Germinal center (tissue), 1 donor: ENCODE measurements at places on chromosomes 3 and 15.

- DNase-seq, result peak; percentile 55
These were observed 40.0 kb upstream of the TRH start for GRCh38 chr3:129934234-129935123.

- no peak for DNase-seq
These were observed 95.4 kb downstream of the FEZF2 start for GRCh38 chr3:62277986-62278385.

- DNase-seq, result no peak
These were observed 188.8 kb downstream of the ZNF385D start for GRCh38 chr3:21562243-21562642.

DNA sequence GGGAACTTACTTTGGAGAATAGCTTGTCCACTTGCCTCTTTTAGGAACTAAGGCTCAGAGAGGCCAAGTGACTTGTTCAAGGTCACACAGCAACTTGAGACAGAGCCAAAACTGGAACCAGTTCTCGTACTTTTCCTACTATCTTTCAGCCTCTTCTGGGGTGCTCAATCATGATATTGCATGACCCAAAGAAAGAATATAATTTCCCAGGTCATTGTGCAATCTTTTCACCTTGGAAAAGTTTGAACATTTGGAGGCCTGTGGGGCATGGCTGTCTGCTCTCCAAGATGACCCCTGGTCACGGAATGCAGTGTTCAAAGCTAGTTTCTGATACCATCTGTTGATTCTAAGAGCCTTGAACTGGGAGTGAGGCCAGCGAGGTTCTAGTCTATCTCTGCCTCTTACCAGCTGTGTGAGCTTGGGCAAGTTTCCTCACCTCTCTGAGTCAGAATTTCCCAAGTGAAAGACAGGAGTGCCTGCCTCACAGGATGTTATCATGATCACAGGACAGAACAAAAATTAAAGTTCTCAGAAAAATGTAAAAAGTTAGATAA is 89.7 kb downstream of the BDH1 start:
- no peak for DNase-seq

DNA sequence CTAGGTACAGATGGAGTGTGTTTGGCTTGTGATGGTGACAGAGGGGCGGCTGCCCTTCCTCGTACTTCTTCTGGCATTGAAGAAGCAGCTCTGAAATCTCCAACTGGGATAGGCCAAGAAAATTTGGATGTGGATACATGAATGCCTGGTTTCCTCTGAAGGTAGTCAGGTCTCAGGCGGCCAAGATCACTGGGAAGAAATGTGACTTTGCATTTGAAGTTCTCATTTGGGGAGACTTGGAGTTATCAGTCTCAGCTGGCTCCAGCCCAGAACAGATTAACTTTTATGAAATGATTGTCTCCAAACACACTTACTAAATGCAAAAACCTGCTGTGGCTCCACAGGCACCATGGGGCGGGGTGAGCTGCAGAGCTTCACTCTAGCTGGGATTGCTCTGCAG is 215.9 kb downstream of the THSD4 start:
- DNase-seq, result no peak

DNA sequence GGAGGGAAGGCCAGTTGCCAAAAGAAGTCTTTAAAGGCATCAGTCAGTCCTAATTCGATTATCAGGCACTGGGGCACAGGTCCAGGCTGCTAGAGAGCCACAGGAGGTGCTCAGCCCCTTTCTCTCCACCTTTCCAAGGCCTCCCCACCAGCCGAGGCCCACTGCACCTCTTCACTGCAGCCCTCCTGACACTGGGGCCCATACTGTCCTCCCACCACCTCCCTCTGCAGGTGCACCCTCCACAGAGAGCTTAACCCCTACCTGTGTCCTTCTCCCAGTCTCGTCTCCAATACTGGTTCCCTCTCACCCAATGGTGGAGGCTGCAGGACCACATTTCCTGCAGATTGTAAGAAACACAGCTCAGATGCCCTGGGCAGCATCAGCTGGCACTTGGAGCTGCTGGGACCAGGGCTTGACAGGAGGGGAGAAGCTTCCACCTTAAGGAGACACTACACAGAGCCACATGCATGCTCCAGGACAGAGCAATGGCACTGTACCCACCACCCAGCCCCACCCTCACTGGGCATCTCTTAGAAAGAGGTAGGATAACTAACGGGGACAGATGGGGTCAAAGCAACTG is 81.6 kb upstream of the PRR20G start:
- no peak for DNase-seq

GRCh38 chr3:151318313-151318712 is 1.7 kb upstream of the GPR87 start:
- DNase-seq, result no peak
